ENCODE measurements at places on chromosomes 16 and 17.

DNA sequence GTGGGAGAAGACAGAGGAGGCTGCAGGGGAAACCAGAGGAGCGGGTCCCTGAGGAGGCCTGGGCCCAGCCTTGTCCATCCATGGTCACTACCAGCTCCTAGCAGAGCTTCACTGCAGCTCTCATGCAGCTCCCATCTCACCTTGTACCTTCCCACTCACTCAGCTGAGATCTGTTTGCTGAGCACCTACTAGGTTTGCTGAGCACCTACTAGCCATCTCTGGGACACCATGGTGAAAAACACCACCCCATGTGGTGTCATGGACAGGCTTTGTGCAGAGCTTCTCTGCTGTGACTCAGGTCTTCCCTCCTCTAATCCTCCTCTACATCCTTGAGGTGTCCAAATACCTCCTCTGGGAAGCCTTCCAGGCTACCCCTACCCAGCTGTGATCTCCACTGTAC lies 58.6 kb downstream of the ENGASE start:
- DNase-seq, result no peak

DNA sequence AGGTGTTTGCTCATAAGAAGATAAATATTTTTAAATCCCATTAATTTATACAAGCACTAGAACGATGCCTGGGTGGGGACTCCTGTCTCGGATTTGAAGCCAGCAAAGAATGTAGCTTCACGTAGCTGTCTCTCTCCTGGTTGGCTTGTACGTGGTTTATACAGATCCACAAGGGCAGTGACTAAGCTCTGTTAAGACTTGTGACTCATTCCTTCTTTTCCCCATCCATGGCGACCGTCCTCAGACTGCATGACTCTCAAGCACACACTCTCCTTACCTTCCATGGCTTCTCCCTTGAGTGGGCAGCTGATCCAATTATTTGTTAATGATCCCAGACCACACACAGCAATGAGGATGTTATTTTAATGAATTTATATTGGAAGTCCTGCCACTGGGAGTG lies 679.7 kb upstream of the SOX9 start:
- no peak for DNase-seq

GRCh38 chr16:82395212-82395611 lies 225.2 kb upstream of the MPHOSPH6 start:
- no peak for DNase-seq

- no peak for DNase-seq
These were observed 107.5 kb upstream of the CREBBP start for GRCh38 chr16:3988011-3988410.

- no peak for DNase-seq
These were observed 826.9 kb upstream of the CDH8 start for GRCh38 chr16:62863139-62863538.

DNA sequence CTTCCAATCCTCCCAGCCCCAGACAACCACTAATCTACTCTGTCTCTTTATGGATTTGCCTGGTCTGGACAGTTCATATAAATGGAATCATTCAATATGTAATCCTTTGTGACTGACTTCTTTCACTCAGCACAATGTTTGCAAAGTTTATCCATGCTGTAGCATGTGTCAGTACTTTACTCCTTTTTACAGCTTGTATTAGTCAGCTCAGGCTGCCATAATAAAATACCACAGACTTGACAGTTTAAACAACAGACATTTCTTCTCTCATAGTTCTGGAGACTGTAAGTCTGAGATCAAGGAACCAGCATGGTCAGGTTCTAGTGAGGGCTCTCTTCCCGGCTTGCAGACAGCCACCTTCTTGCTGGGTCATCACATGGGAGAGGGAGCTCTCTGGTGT lies 41.3 kb downstream of the GPRC5B start:
- DNase-seq, result no peak

- DNase-seq, result peak; percentile 62
These were observed 421 bp upstream of the DLX4 start for GRCh38 chr17:49968405-49969133.

DNA sequence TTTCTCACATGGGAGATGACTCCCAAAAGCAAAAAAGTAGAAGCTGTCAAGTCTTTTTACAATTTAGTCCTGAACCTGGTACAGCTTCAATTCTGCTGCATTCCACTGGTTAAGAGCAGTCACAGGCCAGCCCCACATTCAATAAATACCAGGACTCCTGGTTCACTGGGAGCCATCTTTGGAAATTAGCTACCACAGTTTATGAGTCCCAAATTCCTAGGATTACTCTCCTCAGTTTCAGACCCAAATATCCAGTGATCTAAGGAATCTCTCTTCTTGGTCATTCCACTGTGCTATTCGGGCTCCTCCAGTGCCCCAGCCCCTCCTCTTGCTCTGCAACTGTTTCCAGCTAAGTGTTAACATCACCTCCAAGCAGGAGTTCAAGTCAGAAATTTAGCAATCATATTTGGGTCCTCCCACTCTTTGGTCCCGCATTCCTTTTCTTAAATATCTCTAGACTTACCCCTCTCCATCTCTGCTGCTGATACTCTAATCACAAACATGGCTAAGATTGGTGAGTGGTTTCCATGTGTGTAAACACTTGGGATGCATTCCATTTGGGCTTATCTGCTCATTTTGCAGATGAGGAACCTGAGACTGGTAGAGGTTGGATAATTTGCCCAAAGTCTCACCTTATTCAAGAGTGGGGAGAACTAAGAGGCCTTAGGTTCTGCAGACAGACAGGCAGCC lies 9.6 kb upstream of the WIPF2 start:
- DNase-seq, result no peak

DNA sequence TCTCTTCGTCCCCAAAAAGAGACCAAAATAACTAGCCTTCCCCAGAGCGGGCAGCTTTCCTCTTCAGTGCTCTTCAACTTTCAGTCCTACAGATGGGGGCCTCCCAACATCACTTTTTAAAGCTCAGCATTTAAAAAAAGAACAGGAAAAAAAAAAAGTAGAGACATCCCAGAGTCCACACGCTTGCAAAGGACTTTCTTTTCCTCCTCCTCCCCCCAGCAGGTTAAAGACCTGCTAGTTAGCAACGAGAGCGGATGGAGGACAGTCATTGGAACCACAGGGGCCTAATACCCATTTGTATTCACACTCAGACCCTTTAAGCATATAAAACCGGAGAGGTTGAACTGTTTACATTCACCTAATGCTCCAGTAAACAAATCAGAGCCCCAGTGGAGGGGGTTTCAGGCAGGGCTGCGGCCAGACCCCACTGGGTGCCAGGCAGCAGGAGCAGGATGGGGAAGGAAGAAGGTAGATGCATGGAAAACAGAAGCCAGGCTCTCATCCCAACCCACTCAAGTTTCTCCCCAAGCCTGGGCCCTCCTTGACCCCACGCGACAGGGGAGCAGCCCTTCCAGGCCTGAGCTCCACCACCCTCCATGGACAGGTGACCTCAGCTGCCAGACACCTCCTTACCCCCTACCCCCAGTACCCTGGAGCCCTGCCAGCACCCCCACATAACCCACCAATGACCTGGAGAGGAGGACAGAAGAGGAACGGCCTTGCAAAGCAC lies 15.2 kb downstream of the ZFHX3 start:
- DNase-seq, result no peak
